Thyroid gland (tissue), 4 donors: ENCODE measurements at places on chromosomes 7 and 10. TPM values are rescaled to one million over a fixed set of nuclear protein-coding genes. Genes with fewer than 3 reads are reported as not detected.

PLXDC2 gene
- total RNA-seq = 50.4 TPM

ANKRD30A gene
- not detected for total RNA-seq

DNA sequence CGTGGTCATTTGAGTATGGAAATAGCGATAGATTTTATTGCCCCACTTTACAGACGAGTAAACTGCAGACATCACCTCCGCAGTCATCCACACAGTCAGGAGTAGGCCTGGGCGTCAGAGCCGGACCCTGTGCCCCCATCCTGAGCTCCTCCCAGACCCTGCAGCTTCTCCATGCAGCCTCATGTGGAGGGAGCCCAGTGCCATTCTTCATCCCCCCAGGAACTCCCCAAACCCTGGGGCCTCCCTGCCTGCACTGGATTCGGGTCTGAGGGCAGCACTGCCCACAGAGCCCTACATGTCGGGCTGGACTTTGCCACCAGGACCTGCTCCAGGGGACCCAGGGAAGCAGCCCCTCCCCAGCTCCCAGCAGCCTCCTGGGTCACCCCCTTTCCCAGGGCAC, 100.8 kb downstream of the MKI67 start:
- DNase-seq = no peak

DNA sequence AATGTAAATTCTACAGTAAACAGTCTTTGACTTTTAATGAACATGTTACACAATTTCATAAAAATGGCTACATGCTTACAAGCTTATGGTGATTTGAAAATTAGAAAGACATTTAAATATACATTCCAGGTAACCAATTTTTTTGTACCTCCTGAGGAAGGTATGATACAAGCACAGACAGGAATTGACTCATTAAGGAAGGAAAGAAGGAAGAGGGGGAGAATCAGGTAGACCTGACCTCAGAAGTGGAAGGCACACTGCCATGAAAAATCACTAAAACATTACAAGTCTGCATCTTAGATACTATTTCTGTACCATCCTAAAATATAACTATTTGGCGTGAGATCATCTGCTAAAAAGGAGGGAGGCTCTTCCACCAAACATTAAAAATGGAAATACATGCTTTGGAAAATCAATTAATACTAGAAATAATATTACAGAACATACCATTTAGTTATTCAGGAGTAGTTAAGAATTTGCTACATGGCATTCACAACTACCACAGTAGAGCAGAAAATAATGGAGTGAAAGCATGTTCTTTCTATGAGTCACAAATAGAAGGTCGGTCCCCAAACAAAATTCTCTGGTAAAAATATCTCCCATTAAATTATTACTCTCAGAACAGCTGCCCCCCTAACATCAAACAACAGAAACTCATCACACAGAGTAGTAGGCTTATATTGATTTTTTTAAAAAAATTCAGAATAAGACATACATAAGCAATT, 15.2 kb downstream of the RAB11FIP2 start:
- no peak for DNase-seq

DNA sequence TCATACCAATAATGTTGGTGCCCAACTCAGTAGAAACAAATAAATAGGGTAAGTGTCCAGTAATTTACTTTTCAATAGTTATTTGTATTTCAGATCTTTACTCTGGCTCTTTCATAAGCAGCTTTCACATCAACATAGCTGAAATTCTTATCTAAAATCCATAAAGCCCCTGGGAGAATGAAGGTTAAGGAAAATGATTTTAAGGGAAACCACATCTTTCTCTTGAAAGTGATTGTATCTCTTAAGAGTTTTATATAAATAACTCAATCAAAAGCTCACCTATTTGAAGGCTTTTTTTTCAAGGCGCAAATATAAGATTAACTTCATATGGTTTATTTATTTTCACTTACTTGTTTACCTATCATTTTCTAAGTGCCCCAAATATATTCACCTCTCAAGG, 324.4 kb downstream of the HGF start:
- no peak for DNase-seq

DNA sequence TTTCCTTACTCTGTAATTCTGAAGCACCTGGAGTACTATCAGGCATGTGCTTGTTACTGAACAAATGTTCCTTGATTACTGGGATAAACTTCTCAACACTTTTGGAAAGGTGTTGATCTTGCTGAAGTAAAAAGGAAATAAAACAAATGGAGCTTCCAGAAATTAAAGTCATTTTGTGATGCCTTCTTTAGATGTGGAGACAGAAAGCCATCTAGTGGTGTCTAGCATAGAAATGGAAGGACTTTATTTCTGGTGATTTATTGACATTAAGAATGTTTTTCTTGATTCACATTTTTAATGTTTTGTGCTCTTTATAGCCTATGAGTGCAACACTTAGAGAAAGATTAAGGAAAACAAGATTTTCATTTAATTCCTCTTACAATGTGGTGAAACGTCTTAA, 1.4 kb downstream of the SFR1 start:
- DNase-seq = no peak

DNA sequence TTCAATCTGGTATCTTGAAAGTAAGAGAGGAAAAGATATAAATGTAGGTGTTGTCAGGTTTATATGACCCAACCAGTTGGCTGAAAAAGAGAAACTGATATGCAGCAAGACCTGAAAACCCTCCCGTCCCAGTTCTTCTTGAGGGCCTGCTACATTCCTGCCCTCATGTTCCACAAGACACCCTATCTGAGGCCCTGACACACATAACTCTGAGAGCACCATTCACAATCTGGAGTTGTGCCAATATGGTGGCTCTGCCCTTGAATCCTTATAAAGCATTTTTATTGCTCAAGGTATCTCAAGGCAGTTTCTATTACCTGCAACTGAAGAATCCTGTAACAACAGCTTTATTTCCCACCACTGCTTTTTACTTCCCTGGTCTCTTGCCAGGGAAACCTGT, 17.0 kb downstream of the XPNPEP1 start:
- DNase-seq = no peak

DNA sequence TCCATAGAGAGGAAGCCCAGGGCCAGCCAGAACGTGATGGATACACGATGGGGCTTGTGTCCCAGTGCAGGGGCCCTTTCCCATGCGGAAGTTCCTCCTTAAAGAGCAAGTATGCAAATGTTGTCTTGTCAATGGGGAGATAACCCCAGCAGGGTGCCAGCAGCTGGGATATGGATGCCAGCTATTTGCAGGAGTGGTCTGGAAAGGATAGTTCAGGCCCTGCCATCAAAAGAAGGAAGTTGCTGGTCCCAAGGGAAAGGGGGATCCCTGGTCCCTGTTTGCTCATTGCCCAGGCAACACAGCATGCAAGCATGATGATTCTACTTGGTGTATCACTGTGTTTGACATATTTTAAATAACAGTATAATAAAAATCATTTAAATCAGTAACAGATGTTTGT, 73.1 kb upstream of the HECW1 start:
- DNase-seq = no peak

DNA sequence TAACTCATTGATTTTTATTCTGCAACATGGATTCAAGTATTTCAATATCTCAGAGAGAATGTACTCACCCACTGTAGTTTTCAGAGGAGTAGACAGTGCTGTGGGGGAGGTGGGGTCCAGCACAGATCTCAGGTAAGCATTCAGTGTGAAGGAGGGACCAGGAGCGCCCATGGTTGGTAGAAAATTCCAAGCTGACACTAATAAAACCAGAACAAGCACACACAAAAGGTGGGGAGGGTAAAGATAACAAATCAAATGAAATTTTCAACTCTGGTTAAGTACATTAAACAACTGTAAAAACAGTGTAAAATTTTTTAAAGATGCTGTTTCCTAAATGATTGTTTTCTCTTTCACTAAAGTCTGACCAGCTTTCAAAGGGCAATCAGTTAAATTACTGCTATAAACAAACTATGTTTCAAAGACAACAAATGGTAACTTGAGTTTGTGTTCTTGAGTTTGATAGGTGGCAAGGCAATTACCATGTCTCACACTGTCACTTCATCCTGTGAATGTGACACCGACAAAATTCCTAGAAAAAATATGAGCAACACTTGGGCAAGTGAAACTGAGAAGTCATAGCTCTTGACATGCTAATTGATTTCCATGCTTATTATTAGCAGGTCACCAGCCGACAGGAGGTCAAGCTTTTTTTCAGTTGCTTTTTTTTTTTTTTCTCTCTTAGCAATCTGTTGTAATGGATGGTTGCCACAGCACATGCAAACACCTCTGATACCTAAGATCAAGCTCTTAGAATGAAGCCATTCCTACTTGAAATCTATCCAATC, 205.8 kb upstream of the SLC26A5 start:
- DNase-seq = no peak

GRCh38 chr7:82204694-82205093, 238.9 kb downstream of the CACNA2D1 start:
- DNase-seq = peak; percentile 15

DNA sequence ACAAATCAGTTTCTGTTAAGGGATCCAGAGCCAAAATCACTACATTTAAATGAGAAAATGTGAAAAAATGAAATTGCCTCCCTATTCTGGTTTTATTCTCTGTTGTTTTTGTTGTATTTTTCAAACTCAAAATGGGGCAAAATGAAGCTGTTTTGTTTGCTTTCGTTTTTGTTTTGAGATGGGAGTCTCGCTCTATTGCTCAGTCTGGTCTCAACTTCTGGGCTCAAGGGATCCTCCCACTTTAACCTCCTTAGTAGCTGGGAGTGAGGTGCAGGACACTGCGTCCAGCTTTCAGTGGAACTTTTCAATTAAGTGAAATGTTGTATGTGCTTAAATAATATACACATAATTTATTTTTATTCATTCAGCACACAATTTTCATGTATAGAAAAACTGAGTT, 205.0 kb downstream of the SORCS1 start:
- no peak for DNase-seq
